A549 treated with GW870086 at 1 μM for 4 hours (cell line): ENCODE measurements at places on chromosomes 6 and 20. TPM values are rescaled to one million over a fixed set of nuclear protein-coding genes. Genes with fewer than 3 reads are reported as not detected.

The TREML4 gene
- total RNA-seq = 0.06 TPM in 1 of 5 replicates, not detected in the others

The TBP gene
- total RNA-seq = 12.7 to 17.7 TPM (median 15.2 TPM) in 5 replicates

The PHACTR3 gene
- total RNA-seq = 0.06 to 0.32 TPM (median 0.16 TPM) in 5 replicates

The FAM162B gene
- total RNA-seq = not detected in 5 replicates

The UST gene
- total RNA-seq = 2.6 to 4.3 TPM (median 4.0 TPM) in 5 replicates

The TP53TG5 gene
- not detected in 5 replicates for total RNA-seq

The MROH8 gene
- 0.45 to 1.7 TPM (median 1.0 TPM) in 5 replicates for total RNA-seq

The IRAK1BP1 gene
- total RNA-seq = 0.58 to 1.1 TPM (median 0.73 TPM) in 5 replicates

The GLYATL3 gene
- total RNA-seq = not detected in 5 replicates

The UBE2C gene
- total RNA-seq = 225 to 255 TPM (median 251 TPM) in 5 replicates

The NHSL1 gene
- 2.3 to 4.7 TPM (median 4.0 TPM) in 5 replicates for total RNA-seq

The TUBB2B gene
- 13.7 to 15.1 TPM (median 14.5 TPM) in 5 replicates for total RNA-seq

The CNKSR3 gene
- total RNA-seq = 6.3 to 9.3 TPM (median 7.8 TPM) in 5 replicates

The OOEP gene
- total RNA-seq = not detected in 5 replicates

The SNX21 gene
- total RNA-seq = 8.9 to 11.5 TPM (median 10.1 TPM) in 5 replicates
